ENCODE measurements at places on chromosomes 7 and 10.

GRCh38 chr7:130872756-130873448 is 138.9 kb upstream of the KLF14 start:
- DNase-seq, result no peak

- DNase-seq, result no peak
These were observed 23.8 kb upstream of the STARD3NL start for GRCh38 chr7:38154278-38154677.

DNA sequence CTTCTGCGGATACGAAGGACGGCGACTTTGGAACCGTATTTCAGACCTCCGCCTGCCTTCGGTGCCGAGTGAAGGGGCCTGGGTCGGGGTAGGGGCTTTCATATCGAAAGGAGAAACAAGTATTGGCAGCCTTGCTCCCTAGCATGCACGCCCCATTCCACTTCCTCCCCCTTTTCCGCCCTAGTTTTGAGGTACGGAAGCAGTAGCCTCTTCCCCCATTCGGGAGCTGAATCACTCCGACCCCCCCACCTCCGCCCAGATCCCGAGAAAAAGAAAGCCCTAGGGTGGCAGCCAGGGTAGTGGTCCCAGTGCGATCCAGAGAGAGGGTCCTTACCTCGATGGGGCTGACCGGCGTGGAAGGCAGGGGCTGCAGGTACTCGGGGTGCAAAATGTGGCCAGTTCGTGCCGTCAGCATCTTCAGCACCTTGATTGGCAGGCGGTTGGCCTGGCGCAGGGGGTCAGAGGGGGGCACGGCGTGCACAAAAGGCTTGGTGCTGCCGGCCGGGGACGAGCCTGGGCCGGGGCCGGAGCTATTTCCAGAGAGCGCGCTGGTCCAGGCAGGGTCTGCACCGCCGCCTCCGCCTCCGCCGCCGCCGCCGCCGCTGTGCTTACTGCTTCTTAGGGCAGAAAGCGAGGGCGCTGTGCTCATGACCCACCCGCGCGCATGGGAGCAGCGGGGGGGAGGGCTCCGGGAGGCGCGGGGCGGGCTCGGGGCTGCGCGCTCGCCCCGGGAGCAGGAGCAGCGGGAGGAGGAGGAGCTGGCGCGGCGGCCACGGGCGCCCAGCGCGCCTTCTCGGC is 594 bp downstream of the ZNF503 start:
- DNase-seq, result no peak

DNA sequence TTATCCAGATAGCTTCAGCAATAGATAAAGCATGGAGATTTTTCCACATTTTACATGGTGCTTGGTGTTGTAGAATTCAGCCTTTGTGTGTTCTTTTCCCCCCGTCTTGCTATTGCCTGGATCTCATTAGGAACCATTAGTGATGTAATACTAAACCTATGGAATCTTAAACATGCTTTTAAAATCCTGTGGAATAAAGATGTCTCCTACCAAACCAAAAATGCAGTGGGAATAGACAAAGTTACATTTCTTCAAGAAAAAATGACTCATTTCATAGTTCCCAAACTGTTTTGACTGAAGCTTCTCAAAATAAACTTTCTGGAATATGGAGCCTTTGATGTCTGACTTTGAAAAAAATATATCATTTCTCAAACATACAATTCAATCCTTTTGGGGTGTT is 44.0 kb downstream of the CALD1 start:
- DNase-seq, result no peak

DNA sequence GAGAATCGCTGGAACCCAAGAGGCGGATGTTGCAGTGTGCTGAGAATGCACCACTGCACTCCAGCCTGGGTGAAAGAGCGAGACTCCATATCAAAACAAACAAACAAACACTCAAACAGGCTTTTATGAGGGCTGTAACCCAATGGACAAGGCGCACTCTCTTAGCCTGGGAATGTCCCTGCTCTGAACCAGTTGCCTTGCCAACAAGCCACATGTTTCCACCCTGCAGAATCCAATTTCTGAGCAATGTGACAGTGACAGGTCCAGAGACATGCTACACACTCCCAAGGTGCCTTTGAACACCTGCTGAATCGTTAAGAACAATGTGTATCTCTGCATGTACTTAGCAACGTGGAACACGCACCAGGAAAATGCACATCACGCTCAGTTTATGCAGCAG is 186.8 kb upstream of the AUTS2 start:
- DNase-seq, result no peak

DNA sequence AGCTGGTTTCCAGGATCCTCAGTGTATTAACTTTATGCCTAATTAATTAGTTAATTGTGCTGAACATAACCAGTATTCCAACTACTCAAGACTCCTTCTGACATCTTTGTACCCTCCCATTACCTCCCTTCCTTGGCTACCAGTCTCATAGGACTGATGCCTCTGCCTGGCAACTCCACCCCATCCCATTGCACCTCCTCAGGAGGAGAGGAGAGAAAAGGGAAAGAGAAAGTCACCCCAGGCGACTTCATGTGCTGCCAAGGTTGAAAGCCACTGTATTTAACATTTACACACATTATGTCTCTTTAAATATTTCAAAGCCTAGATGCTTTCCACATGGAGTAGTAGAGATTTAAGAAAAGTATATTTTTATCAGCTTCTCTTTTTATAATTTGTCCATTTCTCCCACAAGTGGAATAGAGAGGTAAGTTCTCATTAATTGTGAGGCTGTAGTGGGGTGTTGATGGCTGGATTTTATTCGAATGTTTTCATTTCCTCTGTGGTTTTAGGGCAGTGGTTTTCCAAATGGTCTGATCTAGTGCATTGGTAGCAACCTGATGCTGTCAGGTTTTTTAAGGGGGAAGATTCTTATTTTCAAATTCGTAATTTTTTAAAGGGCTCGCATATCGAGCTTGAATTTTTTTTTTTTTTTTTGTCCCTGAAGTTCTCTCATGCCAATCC is 148.0 kb downstream of the BICC1 start:
- no peak for DNase-seq
